ENCODE measurements at places on chromosomes 16 and 17.

- no peak for DNase-seq
These were observed 711.1 kb upstream of the SOX9 start for GRCh38 chr17:71409712-71410111.

- no peak for DNase-seq
These were observed 68.2 kb downstream of the IRX5 start for GRCh38 chr16:54998834-54999233.

DNA sequence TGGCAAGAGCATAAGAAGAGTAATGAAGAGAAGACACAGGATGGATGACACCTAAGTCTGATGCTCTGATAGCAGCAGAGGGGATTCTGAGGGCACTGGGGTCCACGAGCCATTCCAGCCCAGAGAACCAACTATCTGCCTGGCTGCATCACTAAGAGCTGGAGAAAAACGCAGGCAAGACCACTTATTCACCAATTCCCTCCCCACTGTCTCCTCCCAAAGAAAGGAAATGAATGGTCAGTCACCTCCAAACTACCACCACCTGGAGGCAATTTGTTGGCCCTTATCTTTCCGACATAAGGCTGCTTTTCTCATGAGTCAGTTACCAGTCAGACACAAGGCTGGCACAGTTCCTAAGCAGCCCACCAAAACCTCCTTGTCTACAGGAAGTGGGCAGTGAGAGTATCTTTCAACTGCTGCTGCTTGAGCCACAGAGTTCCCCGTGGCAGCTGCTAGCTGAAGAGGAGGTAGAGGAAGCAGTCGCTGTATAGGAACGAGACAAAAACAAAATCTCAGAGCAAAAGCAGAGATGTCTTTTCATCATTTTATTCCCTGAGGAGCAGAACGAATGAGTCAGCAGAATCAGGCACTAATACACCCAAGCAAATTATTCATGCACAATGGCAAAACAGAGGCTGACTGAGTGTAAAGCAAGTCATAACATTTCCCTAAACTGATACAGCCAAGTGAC, 111.1 kb downstream of the SMG6 start:
- peak; percentile 70 for DNase-seq

- peak; percentile 89 for DNase-seq
These were observed 22.9 kb downstream of the SOCS1 start for GRCh38 chr16:11232852-11233726.

GRCh38 chr17:74433421-74434121, 1.7 kb downstream of the GPRC5C start:
- DNase-seq: no peak

DNA sequence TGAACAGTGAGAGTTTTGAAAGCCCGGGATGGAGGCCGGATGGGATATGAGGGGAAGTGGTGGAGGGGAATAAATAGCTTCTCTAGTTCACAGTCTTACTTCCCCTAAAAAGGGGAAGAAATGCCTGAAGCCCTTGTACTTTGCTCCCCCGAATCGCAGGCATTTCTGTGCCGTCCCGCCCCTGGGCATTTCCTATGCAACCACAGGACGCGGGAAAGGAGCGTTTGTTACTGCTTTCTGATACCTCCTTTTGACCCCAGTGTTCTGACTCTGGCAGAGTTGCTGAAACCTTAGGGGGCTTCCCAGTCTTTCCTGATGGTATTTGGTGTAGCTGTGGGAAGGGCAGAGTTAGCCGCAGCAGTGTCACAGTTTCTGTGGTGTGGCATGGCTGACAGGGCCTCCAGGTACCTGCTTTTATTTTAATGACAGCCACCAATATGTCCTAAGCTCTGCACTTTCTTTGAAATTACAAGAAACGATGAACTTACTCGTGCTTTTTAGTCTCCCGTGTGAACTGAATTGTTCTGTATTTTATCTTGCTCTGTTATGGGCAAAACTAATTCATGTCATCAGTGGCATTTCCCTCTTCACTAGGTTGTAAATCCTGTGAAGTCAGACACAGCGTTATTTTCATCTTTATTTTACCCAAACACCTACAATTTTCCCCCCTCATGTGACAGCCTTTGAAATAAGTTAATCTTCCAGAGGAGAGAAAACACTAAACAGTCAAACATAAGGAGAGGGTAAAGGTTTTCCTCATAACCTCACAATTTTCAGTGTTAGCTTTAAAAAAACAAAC, 27.1 kb downstream of the USP10 start:
- peak; percentile 6 for DNase-seq

DNA sequence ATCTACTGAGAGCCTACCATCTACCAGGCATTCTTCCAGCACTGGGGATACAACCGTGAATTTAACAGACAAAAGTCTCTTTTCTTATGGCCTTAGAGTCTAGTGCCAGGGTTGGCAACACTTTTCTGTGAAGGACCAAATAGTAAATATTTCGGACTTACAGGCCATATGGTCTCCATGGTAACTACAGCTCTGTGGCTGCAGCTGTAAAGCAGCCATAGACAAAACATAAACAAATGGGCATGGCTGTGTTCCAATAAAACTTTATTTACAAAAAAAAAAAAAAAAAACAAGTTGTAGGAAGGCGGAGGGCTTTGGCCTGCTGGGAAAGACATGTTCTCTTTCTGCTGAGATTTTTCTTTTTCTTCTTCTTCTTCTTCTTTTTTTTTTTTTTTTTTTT, 98.7 kb downstream of the ABCC12 start:
- no peak for DNase-seq

GRCh38 chr17:34169496-34169895, 85.6 kb upstream of the CCL2 start:
- DNase-seq: no peak

GRCh38 chr17:57861000-57861789, 11.4 kb upstream of the MRPS23 start:
- peak; percentile 29 for DNase-seq

GRCh38 chr17:41728056-41728455, 6.4 kb downstream of the HAP1 start:
- no peak for DNase-seq

- no peak for DNase-seq
These were observed 183.5 kb downstream of the SEC14L1 start for GRCh38 chr17:77324227-77324626.

- DNase-seq: no peak
These were observed 151.3 kb upstream of the CNTNAP4 start for GRCh38 chr16:76125871-76126270.

- DNase-seq: peak; percentile 68
These were observed 119.0 kb downstream of the SNX29 start for GRCh38 chr16:12095275-12096156.

GRCh38 chr17:66451188-66452149, 149.1 kb downstream of the PRKCA start:
- DNase-seq: no peak

DNA sequence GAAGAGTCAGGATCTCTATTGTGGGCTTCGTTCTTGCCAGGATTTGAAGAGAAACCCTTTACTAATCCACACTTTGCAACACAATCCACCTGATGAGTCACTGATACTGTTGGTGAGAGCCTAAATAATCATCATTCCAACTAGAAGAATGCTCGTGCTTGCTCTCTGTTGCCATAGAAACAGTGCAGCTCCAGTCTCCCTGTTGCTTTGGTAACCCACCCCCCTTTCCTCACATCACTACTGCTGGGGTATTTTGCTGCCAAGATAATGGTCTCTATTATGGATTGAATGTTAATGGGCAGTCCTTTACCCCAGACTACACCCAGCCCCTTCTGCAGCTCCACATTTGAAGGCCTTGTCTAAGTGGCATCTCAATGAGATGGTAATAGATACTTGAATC, 190.4 kb downstream of the ABCC12 start:
- no peak for DNase-seq

- DNase-seq: no peak
These were observed 188.2 kb upstream of the CIBAR2 start for GRCh38 chr16:85300406-85300968.

- peak; percentile 92 for DNase-seq
These were observed 2.9 kb downstream of the RNF213 start for GRCh38 chr17:80263253-80264204.

DNA sequence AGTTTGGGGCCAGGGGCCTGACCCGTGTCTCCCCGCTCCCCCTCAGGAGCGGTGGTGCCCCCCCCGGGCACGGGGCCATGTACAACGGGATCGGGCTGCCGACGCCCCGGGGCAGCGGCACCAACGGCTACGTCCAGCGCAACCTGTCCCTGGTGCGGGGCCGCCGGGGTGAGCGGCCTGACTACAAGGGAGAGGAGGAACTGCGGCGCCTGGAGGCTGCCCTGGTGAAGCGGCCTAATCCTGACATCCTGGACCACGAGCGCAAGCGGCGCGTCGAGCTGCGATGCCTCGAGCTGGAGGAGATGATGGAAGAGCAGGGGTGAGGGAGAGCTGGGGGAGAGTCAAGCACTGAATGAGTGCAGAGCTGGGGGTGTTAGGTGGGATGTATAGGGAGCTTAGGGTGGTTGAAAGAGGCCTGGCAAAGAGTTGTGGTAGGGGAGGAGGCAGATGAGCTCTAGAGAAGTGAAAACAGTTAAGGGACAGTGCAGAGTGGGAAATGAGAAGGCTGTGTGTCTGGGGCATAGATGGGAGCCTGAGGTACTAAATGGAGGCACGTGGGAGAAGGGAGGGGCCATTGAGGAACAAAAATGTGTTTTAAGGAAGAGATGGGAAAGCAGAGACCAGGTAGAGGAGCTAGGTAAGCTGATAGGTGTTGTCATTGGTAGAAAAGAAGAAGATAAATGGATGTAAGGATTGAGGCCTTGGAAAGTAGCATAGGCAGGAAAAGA, 4.0 kb downstream of the SRRM2 start:
- DNase-seq: no peak

DNA sequence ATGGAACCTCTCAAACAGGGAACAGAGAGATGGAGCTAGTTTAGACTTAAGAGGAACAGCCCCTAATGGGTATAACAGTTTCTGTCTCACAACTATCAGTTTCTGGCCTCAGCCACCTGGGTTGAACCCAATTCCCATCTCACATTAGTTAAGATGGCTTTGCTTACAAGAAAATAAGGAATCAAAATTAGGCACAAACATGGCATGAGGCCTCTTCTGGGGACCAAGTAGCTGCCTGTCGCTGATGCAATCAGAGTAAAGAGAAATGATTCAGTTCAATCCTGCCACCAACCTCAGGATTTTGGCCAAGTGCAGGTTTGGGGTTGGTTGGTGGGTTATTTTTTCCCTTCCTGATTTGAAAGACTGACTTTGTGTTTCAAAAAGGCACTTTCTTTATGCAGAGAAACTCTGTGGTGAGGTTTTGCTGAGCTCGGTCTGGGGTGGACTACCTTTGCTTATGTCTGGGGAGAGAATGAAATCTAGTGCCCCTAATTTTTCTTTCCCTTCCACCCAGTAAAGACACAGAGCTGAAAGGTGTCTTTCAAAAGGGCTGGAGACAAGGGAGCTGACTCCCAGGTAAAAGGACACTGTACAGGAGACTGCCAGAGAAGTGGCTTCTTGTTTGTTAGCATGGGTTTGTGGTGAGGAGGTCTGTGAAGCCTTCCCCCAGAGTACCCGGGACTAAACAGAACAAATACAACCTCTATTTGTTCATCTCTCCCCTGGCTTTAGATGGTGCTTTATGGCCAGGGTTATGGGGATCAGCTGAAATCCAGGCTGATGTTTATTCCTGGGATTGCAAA, 44.8 kb upstream of the NFAT5 start:
- peak; percentile 15 for DNase-seq

DNA sequence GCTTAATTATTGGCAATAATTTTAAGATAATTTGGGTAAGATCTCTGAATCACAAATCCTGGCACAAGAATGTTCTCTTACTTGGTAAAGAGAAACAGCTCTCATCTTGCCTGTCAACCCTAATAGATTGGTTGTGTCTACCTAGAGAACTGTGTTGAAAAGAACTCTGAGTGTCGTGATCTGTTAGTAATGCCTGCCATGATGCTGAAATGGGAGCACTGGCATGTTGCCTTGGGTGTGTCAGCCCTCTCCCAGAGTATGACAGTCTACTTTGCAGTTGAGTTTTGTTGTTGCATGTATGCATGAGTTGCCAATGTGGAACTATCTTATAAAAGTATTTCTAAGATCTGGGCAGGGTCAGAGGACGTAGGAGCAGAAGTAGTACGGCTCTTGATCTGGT, 221.4 kb downstream of the MAF start:
- no peak for DNase-seq

DNA sequence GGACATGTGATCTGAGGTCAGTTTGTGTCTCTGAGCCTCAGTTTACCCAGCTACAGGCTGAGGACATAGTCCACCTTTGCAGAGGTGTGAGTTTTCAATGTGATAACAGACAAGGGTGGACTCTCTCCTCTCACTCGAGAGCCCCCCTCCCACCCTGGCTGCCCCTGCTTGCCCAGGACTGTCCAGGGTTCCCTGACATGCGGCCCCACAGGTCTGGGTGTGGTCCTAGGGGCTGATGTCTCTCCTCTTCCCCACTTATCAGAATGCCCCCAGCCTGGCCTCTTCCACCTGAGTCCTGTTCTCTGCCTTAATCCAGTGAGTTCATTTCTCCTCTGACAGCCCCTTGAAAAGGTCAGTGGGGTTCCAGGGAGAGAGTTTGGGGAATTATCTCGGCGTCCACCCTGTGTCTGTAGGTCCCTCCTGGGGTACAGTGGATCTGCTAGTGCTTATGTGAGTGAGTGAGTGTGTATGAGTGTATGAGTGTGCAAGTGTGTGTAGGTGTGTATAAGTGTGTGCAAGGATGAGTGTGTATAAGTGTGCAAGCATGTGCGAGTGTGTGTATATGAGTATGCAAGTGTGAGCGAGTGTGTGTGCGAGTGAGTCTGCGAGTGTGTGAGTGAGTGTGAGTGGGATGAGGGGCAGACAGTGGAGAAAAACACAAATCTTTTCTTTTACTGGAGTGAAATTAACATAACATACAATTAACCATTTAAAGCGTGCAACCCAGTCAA, 175.0 kb downstream of the IRF8 start:
- DNase-seq: no peak

GRCh38 chr17:51914577-51914976, 243.9 kb downstream of the CA10 start:
- DNase-seq: no peak

DNA sequence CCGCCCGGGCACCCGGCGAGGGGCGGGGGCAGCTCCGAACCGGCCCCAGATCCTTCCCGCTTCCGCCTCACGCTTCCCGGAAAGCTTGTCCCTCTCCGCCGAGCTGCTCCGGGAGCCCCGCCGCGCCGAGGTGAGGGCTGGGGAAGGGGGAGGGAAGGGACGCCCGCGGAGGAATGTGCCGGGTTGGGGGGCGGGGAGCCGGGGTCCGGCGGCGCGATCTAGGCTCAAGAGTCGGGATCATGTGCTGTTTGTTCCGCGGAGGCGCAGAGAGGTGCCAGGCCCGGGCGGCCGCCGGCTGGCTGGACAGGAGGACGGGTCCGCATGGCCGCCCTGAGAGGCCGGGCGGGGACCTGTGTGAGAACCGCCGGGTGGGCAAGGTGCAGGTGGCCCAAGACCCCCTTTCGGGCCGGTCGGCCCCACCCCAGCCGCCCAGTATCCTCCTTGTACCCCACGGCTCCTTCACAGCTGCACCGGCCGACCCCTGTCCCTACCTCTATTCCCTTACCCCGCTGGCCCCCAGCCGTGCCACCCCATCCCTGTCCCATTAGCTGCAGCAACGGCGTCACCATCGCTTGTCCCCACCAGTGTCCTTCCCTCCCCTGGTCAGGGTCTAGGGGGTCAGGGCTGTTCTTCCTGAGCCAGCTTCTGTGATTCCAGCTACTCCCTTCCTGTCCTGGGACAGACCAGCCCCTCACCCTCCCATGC, 429 bp downstream of the KIF1C start:
- DNase-seq: peak; percentile 36

GRCh38 chr17:12987120-12987519, 30.7 kb downstream of the ELAC2 start:
- DNase-seq: no peak
